ENCODE measurements at places on chromosomes 7 and 10.
A peak's percentile ranks its signal among the peaks of the same experiment; 100 is the strongest.

DNA sequence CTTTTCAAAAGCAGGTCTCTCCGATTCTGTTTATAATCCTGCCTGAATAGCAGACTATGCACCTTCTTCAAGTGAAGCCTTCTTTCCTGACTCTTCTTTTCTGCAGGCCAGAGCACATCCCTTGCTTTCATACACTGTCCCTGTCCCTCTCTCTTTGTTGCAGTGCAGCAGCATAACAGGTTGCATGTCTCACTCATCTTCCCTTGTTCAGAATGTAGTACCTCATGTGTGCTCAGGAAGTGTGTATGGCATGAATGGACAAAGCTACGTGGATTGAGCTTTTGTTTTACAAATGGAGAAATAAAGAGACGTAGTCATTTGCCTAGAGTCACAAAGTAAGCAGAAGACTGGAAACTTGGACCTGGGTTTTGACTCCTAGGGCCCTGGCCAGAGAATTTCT lies 68.0 kb downstream of the PTPRZ1 start:
- no peak for DNase-seq

GRCh38 chr10:58697691-58698090 lies 185.0 kb downstream of the BICC1 start:
- no peak for DNase-seq

- DNase-seq = no peak
Measured at GRCh38 chr7:8125680-8126444, 136.1 kb downstream of the ICA1 start.

DNA sequence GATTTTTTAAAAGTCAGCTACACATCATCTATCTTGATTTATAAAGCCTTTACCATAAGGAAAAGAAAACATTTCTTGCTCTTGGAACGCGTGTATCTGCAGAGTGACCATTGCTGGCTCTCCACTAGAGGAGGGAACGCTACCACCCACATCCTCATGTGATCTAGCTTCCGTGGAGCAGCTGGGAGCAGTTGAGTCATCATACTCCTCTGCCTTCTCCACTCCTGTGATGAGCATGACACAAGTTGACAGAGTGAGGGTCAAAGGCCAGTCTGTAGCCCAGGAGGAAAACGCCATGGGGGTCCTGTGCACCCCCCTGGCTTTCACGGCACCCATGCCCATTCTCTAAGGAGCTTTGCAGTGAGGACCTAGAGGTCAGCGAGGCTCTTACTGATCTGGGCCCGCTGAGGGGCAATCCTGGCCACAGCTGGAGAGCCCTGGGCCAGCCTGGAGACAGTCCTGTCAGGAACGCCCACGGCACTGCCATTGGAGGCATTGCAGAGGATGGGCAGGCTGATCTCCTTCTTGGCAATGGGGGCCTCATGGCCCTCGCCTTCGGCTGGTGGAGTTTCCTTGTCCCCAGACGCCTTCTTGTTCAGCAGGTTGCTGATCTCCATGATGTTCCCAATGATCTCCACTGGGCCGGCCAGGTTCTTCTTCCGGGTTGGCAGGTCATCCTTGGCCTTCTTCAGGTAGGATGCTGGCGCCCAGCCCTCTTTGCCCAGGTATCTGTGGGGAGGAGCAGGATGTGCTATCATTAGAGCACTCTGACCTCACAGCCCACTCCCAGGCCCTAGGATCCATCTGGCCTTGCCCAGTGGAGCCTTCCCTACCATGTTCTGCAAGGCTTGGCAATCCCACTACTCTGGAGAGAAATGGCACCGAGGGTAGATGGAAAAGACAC lies 119.2 kb downstream of the NEURL1 start:
- no peak for DNase-seq

DNA sequence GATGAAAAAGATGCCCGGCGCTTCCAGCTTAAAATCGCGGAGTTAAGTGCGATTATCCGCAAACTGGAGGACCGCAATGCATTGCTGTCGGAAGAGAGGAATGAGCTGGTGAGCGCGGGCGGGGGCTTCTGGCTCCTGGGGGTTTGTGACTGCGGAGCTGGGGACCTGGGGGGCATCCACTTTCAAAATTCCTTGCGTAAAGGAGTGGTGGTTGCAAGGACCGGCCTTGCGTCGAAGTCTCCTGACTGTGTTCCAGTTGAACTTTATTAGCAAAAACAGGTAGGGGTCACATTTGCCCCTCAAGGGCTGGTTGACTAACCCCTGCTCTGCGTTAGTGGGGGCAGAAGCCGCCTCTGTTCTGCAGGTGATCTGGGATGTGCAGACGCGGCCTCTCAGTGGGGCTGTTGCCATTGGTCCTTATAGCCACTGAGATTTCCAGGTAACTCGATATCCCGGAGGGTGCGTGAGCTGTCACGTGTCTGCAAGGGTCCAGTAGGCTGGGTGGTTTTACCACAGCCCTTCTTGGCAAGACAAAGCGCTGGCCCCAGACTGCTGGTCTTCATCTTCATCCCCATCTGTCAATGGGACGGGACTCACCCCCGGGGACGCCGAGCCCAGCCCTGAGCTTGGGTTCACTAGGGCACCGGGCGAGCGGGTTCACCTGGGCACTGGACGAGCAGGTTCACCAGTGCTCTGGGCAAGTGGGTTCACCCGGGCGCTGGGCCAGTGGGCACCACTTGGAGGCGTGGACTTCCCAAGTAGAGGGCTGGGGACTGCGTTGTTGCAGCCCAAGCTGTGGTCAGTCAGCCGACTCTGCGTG lies 51.5 kb upstream of the DPYSL4 start:
- DNase-seq = no peak

- no peak for DNase-seq
Measured at GRCh38 chr10:65566906-65567305, 1358.9 kb upstream of the LRRTM3 start.

DNA sequence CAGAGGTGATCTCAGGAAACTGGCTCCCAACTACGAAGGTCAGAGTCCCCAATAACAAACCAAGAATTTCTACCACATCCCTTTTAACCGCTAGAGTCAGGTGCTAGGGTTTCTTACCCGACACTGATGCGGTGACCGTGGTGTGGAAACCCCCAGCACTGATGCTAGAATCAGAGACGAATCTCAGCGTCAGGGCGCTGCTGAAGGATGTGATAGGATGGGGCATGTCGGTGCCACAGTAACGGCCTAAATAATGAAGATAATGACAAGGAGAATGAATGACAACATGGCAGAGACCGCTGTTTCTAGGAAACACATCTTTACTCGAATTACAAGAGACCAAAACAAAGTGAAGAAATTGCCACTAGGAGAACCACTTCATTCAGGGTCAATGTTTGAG lies 131.1 kb upstream of the RSU1 start:
- no peak for DNase-seq

DNA sequence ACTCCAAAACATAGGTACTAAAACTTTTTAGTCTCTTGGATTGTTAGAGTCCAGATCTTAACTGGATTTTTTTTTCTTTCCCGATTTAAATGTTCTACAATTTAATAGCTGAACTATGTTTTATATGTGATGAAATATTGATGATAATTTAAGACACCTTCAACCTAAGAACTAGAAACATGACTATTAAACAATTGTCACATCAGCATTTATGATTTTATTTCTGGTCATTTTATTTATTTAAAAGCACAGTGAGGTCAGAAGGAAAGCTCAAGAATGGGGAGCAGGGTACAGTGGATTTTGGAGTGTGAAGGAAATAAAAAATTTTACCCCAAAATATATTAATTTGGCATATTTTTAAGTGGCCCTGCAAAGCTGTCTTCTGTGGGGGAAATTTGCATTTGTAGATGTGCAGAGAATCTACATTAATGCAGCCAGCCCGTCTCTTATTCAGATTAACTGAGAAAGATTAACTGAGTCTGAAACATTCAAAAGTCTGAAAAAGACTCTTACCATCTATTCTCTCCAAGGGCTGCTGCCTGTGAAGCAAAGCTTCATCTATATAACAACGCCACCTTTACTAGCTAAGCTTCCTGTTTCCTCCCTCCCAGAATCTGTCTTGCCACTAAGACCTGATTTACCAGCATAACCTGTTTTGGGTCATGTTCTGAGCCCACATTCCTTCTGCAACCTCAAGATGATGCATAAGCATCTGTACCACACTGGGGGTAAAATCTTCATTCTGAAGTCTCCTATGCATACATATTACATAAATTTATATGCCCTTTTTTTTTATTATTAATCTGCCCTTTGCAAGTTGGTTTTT lies 86.4 kb downstream of the TMEM106B start:
- no peak for DNase-seq

DNA sequence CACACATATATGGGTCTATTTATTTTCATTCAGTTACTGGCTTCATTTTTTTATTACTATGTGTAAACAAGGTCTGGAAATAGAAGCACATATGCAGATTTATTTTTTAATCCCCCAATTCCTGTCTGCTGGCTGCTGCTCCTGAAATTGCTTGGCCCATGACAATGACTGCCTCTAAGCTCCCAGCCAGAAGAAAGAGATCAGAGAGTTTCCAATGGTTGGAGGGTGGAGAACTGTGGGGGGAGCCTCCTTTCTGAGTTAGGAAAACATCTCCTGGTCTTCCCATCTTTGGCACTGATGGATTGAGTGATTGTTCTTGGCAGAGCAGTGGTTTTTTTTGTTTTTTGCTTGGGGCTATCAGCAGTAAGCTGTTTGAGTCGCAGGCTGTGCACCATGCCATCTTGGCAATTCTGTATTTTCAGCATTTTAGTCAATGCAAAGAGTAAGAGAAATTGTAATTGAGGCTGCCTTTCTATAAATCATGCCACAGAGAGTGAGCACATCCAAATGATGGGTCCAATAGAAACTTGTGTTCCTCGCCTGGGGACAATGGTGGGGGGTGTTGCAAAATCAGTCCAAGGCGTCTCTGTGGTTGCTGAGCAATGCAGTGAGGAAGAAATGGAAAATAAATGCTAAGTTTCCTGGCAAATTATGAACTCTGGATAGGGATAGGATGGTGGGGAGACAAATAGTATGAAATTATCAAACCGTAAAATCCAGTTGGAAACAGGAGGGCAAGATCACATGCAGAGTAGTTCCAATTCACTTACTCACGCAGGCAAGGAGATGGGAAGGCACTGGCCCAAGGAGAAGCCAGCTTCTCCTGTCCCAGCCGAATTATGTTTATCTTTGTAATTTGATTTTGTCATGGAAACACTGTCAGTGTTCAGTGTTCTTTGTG lies 382.4 kb downstream of the SORCS3 start:
- DNase-seq = no peak

- DNase-seq = no peak
Measured at GRCh38 chr10:106863549-106863948, 301.0 kb downstream of the SORCS1 start.

- no peak for DNase-seq
Measured at GRCh38 chr10:102538811-102539210, 35.0 kb downstream of the SUFU start.

GRCh38 chr10:59708816-59709394 lies 745 bp downstream of the SLC16A9 start:
- DNase-seq = peak; percentile 10

- DNase-seq = no peak
Measured at GRCh38 chr10:104577861-104578521, 63.1 kb upstream of the SORCS3 start.

DNA sequence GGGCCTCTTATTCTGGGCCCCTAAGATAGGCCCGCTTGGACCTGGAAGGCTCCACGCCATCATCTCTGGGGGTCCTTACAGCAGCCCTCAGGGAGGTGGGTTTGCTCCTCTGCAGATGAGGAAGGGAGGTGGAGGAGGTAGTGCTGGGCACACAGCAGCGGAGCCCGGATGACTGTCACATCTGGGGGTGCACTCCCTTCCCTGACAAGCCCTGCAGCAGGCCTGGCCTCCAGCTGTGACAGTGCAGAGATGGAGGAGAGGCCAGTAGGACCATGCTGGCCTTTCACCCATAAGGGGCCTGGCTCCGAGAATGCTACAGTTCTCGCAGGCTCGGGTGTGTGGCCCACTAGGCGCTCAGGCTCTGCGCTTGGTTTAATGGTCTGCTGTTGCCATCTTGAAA lies 9.2 kb downstream of the GDF2 start:
- no peak for DNase-seq

- DNase-seq = peak; percentile 76
Measured at GRCh38 chr7:69908454-69908853, 310.2 kb downstream of the AUTS2 start.

GRCh38 chr10:21975378-21975990 lies 28.0 kb downstream of the DNAJC1 start:
- DNase-seq = peak; percentile 83

GRCh38 chr10:78995987-78996791 lies 72.6 kb upstream of the ZMIZ1 start:
- no peak for DNase-seq

- no peak for DNase-seq
Measured at GRCh38 chr7:136870866-136871487, 2.5 kb downstream of the CHRM2 start.

DNA sequence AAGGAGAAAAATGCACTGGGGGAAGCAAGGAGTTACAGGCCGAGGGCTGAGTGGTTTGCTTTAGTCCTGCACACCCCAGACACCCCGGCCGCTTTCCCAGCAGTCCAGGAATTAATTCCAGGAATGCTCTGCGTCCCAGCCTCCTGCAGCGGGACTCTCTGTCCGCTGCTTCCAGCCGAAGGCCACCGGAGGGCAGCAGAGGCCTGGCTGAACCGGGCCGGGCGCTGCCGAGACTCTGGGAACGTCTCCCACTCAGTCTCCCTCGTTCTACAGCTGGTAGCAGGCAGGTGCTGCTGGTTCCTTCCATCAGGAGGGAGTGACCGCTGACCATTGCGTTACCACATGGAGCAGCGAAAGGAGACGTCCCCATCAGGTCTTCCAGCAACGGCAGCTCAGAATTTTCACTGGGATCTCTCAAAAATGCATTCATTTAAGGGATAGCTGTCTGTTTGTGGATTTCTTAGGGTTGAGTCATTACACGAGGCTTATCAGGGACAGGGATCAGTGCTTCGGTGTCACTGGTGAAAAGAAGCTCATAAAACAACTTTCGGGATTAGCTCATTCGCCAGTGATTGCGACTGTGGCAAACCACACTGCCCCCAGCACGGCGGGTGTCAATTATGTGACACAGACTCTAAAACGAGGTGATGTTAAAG lies 24.9 kb upstream of the PITRM1 start:
- peak; percentile 48 for DNase-seq

- no peak for DNase-seq
Measured at GRCh38 chr7:6175645-6176044, 96.8 kb downstream of the CYTH3 start.

DNA sequence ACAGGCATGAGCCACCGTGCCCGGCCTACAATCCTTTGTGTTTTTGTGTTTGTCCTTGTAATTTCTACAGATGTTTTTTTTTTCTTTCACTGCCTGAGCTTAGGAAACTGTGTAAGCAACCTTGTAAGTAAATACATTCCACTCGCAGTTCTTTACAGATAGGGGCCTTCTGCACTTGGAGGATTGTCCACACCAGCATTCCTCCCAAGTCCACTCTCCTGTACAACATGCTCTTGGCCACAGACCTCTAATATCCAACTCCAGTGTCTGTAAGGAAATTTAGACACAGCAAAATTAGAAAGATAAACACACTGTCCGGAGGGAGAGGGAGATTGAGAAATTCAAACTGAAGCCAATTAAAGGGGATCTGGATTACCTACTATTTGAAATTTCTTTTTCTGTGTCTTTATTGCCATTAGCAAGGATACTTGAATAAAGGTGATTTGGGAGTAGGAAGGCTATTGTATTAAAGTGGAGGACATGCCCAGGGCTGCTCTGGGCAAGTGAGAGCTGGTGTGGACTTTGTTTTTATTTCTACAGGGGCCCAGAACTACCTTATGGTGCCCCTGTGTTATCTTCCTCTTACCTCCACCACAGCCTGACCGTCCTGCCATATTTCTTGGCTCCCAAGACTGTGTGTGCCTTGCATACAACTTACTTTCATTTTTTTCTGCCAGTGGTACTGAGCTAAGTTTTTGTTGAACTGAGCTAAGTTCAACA lies 9.7 kb downstream of the MXI1 start:
- no peak for DNase-seq

Measured in NCI-H1436 (cell line).